Stimulated activated CD4-positive, alpha-beta T cell treated with anti-CD3 and anti-CD28 coated beads, Interleukin-1b, Interleukin-23, amount 100 ng/mL, for 1 hour (primary cell): ENCODE measurements at places on chromosomes 4 and X.

DNA sequence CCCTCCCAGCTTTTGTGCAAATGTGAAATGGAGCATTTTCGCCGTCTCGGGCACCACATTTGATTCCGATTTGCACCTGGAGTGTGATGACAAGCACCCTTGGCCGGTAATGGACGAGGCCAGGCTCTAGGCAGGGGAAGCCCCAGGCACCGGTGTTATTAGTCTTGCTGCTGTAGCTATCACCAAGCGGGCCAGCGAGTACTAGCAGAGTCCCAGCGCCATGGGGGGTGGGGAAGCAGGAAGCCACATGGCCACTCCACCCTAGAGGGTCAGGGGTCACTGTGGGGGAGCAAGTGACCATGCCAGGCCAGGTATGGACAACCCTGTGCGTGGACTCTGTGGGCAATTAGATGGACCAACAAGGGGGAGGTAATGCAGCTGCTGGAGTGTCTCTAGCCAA is 88.8 kb downstream of the CPZ start:
- DNase-seq: no peak

DNA sequence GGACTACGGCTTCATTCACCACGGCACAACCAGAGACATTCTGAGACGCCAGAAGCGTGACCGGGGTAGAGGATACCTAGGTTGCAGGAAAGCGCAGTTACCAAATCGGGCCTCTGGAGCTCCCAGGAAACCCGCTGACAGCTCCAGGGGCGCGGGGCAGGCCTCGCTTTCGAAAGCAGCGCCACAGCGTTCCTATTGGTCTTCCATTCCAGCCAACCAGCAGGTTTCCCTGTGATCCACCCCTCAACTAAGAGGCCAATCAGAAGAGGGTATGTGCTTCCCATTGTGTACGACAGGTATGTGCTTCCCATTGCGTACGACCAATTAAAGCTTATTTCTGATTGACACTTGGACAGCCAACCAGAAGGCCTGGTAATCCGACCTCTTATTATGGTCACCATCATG is 14.9 kb downstream of the SNX12 start:
- DNase-seq: no peak

DNA sequence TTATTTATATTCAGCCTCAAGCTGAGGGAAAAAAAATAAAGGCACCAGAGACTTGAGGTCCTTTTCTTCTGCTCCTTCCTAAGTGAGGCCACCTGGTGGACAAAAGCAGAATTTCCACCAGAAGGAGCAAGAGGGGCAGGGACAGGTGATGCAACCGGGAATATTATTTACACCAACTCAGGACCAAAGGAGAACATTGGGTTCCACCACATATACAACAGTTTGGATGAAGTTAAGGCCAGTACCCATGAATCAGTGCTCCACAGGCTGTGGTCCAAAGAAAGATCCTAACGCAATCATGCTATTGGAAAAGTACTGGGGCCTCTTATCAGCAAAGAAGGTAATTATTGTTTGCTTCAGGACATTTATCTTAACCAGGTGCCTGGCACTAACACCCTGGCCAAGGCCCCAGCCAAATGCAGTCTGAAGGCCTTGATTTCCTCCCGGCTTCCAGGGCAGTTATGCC is 57.4 kb downstream of the TSC22D3 start:
- peak; percentile 39 for DNase-seq

GRCh38 chrX:6311540-6311939 is 82.9 kb upstream of the NLGN4X start:
- no peak for DNase-seq

- no peak for DNase-seq
Observed at GRCh38 chr4:56653461-56654237, 27.4 kb downstream of the HOPX start.

- DNase-seq: no peak
Observed at GRCh38 chrX:151974336-151975227, at the start of gene GABRE. Gene GABRE, minus strand, starts transcription at chrX:151974676. Its CDS starts 51 bp downstream, at chrX:151974625.

GRCh38 chrX:80765220-80765625 is 44.5 kb downstream of the BRWD3 start:
- DNase-seq: no peak

- no peak for DNase-seq
Observed at GRCh38 chr4:18734405-18734804, 712.9 kb upstream of the LCORL start.

GRCh38 chr4:102817613-102818268 is 9.6 kb downstream of the UBE2D3 start:
- no peak for DNase-seq

GRCh38 chr4:65943076-65943475 is 272.8 kb upstream of the EPHA5 start:
- no peak for DNase-seq

DNA sequence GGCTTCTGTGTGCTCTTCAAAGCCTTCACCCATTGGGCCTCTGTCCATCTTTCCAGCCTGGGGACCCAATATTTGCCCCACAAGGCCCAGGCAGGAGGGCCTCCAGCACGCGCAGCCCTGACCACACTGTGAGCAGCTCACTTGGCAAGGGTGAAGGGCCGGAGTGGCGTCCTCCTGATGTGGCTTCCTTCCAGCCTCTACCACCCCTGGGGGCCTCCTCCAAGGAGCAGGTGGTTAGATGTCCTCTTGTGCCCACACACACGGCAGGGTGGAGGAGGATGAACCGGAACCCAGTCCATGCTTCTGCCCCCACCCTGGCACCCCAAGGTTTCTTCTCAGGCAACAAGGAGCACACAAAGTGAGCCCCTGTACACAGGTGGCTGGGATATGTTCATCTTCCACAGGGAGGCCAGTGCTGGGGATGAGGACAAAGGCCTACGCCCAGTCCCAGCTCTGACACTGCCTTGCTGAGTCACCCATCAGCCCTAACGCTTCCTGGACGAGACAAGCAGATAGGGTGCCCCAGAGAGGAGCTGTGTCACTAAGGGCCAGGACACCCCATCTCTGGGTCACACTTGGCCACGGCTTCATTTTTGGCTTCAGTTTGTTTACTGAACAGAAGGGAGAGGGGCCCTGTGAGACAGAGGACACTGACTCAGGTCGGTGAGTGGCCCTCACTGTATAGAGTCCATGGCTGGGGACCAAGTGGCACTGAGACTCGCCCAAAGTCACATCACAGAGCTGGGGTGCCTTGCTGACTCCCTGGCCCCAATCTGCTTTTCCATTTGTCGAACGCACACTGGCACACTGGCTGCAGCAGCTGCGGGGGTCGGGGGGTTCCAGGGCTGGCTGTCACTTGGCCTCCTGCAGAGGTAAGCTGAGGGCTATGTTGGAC is 1.9 kb downstream of the UBL4A start:
- DNase-seq: no peak

DNA sequence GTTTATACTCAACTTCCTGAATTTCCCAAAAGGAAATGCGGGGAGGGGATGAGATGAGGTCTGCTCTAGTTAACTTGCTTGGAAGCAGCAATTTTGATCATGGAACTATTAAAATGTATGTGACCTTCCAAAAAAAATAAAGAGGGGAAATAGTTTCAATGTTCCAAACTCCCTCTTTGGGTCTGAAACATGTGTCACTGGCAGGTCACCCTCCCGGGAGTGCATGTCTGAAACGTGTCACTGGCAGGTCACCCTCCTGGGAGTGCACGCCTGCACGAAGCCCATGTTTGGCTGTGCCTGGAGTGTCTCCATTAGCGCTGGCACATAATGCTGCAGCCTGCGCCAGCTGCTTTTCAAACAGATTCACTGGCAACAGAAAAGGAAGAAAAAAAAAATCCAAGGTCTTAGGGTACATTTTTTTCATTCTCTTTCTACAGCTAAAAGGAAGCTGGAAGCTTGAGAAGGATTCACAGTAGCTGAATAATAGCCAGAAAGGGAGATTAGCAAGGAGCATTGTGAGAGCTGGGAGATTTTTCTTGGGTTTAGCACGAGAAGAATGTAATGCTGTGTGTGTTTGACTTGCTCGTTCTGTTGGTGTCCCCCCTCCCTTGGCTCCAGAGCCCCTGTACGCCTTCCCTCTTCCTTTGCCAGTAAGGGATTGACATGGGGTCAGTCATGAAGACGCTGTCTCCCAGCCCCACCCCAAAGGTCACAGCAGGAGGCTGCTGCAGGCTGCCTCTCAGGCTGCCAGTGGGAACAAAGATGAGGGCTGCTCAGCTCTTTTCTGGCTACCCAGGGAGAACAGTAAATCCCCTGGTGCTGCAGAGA is 39.2 kb upstream of the TLR3 start:
- DNase-seq: no peak

DNA sequence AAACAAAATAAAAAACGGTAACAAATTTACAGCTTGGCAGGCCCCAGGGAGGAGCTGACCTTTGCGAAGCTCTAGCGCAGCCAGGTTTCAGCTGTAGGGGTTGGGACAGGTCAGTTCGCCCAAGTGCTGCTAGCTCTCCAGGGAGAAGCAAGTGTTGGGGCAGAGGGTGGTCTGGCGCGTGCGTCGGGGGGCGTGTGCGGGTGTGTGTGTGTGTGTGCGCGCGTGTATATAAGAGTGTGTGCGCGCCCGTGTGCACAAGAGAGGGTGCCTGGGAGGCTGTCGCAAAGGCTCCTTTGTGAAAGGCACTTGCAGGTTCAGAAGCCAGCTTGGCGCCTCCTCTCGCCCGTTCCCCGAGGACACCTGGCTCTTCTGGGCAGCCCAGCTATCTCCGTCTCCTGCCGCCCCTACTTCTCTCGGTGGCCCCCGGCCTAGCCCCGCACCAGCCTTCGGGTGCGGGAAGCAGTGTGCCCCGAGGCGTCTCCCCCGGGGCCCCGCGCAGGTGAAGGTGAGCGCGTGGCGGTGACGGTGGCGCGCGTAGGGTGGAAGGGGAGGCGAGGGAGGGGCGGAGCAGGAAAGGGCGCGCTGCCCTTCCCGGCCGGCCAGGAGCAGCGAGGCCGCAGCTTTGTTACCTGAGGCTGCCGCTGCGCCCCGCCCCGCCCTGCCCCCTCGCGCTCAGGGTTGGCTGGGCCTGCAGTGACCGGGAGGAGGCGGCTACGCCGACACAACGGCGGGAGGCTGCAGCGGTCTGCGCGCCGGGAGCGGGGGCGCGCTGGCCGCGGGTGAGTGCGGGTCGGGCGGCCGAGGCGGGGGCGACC is at the start of gene FHDC1:
Gene FHDC1 (plus strand): TSS at position 693 of the 815 bp plus-strand sequence. CDS start 6,735 bp downstream, outside the sequence.
- no peak for DNase-seq

- DNase-seq: no peak
Observed at GRCh38 chr4:114636192-114636935, 37.8 kb downstream of the UGT8 start.

DNA sequence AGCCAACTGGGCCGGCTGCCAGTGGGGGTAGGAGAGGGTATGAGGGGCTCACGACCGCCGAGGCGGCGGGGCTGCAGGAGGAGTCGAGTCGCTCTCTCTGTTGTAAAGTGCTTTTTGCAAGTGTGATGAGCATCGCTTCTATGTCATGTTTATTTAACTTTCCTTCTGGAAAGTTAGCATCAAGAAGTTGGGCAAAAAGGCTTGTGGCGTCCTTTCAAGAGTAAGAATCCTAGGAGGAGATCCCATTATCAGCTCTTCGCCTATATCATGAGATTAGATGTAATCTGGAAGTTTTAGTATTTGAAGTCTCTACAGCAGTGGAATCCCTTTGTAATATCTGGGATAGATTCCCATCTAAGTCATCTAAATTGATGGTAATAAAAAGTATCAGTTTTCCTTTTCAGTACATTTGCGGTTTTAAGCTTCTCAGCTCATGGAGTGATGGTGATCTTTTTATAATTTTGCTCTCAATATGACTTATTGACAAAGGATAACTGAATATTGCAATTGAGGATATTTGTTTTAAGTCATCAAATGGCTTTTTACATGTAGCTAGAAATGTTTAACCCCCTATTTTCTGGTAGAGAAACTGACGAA is 1.7 kb downstream of the GALNT7 start:
- no peak for DNase-seq

- DNase-seq: no peak
Observed at GRCh38 chr4:85610450-85610849, 135.5 kb downstream of the ARHGAP24 start.

GRCh38 chrX:1106478-1107210 is 105.8 kb downstream of the CRLF2 start:
- no peak for DNase-seq

DNA sequence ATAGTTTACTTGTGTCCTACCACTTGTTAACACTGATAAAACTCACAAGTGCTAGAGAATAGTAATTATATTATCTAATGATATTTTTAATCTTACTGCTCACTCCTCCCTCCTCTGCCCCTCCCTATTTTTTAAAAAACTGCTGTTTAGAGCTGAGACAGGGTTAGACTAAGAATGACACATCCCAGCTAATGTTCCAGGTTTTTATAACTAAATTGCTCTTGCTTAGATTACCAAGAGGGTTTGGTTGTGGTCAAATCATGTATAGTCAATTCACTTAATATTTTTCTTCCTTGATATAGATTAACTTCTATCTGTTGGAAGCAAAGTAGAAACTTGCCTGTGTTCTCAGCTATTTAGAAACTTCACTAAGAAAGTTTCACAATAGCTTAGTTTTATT is 60.2 kb downstream of the ATOH1 start:
- DNase-seq: no peak

DNA sequence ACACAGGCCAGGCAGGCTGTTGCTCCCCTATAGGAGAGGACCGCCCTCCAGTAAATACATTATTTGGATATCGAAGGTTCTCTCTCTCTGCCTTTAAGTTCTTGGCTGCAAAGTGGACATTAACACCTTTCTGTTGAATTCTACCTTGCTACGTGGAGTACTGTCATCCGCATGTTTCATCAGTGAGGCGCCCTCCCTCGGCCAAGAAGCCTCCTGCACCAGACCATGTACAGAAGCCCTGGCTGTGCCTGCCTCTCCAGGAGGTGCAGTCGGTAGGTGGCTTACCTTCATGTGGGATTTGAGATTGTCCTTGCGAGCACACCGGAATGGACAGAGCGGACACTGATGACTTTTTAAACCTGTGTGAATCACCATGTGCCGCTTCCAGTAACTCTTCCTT is 46.7 kb downstream of the ZNF827 start:
- DNase-seq: no peak

DNA sequence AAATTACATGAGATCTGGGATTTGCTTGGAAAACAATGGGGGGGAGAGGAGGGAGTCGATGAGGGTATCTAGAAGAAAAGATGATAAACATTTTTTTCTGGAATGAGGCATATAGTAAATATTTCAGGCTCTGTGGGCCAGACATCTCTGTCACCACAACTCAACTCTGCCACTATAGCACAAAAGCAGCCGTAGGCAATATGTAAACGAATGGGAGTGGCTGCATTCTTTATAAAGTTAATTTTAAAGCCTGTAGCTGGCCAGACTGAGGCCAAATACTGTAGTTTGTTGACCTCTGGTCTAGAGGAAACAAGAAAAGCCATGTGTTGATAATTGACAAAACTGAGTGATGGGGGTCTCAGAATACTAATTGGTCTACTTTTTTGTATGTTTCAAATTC is 14.1 kb upstream of the TCEANC start:
- DNase-seq: no peak

GRCh38 chr4:153243468-153243867 is 39.2 kb downstream of the TRIM2 start:
- no peak for DNase-seq

DNA sequence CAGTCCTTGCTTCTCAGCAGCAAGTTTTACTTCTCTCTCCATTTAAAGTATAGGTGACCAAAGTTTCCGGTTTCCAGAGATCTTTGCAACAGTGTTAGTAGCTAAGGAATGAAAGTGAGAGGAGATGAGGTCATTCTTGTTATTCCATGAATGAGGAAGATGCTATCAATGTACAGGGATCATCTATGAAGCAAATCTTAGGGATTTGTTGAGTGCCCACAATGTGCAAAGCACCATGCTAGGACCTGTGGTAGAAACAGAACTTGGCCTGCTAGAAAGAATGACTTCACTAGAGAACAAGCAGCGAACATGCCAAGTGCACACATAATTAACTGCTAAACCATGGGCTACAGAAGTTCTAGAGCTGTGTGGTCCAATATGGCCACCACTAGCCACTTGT is 112.5 kb downstream of the MID1 start:
- no peak for DNase-seq

GRCh38 chr4:187910741-187911140 is 84.8 kb upstream of the ZFP42 start:
- no peak for DNase-seq
